ENCODE measurements at places on chromosomes 5 and 9.

DNA sequence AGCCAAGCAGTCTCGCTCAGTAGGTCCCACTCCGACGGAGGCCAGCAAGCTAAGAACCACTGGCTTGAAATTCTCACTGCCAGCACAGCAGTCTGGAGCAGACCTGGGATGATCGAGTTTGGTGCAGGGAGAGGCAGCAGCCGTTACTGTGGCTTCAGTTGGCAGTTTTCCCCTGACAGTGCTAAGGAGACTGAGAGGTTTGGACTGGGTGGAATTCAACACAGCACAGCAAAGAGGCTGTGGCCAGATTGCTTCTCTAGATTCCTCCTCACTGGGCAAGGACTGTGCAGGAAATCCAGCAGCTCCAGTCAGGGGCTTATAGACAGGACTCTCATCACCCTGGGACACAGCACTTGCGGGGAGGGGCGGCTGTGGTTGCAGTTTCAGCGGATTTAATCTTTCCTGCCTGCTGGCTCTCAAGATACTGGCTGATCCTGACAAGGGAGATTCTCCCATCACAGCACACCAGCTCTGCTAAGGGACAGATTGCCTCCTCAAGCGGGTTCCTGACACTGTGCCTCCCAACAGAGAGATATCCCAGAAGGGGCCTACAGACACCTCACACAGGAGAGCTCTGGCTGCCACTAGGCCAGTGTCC, 122.1 kb downstream of the YIPF5 start:
- DNase-seq, result no peak

DNA sequence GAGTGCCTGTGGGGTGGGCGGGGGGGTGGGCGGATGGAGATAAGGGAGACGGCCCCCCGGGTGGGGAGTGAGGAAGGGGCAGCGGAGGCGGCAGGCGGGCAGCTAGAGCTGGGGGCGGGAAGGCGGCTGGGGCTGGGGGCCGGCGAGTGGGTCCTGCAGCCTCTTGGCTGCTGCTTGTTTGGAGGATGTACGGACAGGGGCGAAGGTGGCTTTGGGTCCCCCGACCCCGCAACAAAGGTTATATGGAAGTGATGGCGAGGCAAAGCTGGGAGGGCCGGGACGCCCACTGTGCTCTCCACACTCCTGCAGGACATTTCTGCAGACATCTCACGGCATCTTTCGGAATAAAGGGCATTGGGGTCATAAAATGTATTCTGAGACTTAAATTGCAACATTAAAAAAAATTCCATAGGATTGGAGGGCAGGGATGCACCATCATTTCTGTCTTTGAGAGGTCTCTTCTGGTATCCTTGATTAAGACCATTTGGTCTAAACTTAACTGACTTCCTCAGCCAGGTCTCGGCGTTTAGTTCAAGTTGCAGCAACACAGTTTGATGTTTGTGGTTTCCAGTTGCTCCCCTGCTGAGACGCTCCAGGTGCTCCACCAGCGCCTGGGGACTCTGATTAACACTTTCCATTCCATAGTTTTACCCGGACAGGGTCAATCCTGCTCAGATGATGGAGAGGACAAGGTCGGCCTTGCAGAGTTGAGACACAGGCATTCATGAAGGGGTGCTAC, 101.6 kb upstream of the SSBP2 start:
- peak; percentile 20 for DNase-seq

DNA sequence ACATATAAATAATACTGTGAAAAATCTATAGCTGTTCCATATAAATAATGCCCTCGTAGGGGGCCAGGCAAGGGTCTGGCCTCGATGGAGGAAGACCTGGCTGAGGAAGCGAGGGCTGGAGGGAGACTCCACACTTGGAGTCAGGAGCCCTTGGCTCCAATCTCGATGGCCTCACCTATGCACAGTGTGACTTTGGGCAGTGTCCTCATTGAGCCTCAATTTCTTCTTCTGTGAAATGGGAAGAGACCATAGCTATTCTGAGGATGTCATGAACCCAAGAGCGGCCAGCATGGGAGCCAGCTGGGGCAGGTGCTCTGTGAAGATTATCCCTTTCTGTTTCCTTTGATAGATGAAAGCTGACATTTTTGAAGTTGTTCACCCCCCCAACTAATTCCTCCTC, 24.8 kb downstream of the ANGPTL2 start:
- no peak for DNase-seq

- DNase-seq, result no peak
Measured at GRCh38 chr5:96961053-96961452, 25.2 kb downstream of the LNPEP start.

DNA sequence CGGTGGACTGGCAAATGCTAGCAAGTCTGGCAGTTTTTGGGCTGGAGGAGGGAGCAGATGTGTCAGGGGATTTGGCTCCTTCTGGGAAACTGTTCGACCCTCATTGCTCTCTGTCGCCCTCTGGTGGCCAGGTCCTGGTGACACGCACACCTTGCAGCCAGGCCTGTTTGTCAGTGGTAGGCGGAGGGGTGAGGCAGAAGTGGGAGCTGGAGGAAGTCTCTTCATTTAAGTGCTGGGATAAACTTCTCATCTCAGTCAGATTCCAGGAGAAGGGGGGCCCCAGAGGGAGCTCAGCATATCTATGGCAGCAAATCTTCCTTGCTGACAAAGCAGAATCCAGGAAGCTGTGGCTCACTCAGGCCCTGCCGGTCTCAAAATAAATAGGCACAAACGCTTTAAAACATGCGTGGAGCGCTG, 326.5 kb downstream of the ZSWIM6 start:
- peak; percentile 75 for DNase-seq

- no peak for DNase-seq
Measured at GRCh38 chr5:951940-952596, 56.5 kb upstream of the NKD2 start.

DNA sequence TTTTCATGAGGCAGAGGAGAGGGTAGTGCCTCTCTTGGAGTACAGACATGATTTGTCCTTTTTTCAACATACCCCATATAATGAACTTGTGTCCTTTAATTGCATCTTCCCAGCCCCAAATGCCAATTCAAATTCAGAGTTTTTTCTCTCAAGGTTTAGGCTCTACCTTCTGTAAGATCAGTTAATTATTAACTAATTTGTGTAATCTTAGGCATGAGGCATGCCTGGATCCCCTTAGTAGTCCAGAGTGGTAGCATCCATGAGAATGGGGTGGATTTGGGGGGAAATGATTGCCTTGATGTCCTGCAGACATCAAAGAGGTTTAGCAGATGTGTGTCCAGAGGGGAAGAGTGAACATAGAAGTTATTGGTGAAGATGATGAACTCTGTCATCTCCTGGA, 533.3 kb downstream of the LRRC70 start:
- DNase-seq, result no peak

DNA sequence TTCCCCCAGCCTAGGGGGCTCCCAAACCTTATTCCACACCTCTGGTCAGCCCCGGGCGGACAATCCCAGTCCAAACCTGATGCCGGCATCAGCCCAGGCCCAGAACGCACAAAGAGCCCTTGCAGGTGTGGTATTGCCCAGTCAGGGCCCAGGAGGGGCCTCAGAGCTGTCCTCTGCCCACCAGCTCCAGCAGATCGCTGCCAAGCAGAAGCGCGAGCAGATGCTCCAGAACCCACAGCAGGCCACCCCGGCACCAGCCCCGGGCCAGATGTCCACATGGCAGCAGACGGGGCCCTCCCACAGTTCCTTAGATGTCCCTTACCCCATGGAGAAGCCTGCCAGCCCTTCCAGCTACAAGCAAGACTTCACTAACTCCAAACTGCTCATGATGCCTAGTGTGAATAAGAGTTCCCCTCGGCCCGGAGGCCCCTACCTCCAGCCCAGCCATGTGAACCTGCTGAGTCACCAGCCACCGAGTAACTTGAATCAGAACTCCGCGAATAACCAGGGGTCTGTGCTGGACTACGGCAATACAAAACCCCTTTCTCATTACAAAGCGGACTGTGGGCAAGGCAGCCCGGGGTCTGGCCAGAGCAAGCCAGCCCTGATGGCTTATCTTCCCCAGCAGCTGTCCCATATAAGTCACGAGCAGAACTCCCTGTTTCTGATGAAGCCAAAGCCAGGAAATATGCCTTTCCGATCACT, 27.6 kb upstream of the LTC4S start:
- peak; percentile 10 for DNase-seq

DNA sequence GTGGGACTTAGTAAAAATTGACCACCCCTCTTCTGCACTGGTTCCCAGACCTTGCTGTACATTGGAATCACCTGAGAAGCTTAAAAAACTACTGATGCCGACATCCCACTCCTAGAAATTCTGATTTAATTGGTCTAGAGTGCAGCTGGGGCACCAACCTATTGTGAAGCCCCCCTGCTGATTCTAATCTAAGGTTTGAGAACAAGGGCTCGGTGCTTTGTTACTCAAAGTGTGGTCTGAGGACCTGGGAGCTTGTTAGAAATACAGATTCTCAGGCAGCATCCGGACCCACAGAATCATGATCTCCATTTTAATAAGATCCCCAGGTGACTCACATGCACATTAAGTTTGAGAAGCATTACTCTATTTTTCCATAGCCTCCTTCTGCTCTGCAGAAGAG, 57.8 kb upstream of the LPAR1 start:
- no peak for DNase-seq

DNA sequence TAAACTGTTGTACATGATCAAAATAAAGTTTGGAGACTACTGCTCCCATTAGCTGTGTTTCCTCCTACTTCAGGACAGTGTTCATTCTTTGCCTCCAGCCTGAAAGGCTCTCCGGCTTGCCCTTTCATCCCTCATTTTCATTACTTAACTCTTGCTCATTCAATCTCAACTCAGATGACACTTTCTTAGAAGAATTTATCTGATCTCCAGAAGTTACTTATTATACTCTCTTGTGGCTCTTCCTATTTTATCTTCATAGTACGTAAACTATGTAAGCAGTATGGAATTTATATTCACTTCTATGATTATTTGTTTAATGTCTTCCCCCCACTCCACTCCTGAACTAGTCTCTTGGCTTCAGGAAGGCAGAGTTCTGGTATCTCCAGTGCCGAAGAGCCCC, 1737.9 kb upstream of the C9orf72 start:
- peak; percentile 16 for DNase-seq

DNA sequence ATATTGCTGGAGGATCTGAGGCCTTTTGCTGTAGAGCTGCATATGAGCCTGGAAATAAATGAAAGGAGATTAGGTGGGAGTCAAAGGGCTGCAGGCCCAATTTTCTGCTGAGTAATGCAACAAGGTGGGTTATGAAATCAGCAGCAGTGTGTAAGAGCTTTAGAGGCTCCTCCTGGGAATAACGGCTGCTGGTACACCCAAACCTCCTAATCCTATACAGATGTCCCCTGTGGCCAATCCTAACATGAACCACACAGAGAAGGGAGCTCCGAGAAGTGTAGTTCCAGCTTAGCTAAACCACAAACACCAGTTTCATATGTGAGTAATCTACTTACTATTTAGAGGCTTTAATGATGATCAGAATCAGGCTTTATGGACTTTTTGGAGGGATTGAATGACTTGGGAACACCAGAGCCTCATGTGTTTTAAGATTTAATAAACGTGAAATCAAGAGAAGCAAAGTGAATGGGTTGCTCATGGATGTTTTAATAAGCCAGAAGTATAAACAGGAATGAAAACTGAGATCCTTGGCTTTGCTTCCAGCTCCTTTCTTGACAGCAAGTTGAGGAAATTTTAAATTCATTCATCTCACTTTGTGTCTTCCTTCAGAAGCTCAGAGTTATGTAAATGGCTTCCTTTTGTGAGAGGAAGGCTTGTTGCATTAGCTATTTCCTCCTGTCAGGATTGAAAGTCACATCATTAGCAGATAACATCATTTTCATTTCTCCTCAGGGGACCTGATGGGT, 437.5 kb downstream of the TMEM232 start:
- no peak for DNase-seq

DNA sequence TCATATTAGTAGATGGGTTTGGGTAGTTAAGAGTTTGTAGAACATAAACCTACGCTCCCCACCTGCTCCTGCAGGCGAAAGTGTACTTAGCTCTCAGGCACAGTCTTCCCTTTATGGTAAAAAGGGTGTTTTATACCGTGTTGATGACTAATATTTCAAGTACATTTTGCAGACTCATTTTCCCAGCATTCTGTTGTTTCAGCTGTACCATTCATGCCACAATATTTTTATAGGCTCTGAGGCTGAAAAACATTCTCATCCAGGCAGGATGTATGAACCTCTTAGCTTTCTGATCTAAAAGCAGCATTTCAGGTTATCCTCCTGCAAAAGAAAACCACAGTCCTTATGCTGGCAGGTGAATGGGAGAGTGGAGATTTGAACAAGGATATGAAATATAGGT, 231.4 kb downstream of the NR2F1-AS1 start:
- DNase-seq, result peak; percentile 35

Measured in kidney glomerular epithelial cell (primary cell).